ENCODE measurements at places on chromosomes 16 and 17.
A peak's percentile ranks its signal among the peaks of the same experiment; 100 is the strongest.

GRCh38 chr17:48997827-48998586 lies 822 bp downstream of the IGF2BP1 start:
- DNase-seq: no peak

GRCh38 chr17:76612465-76612864 lies 26.8 kb upstream of the ST6GALNAC2 start:
- no peak for DNase-seq

DNA sequence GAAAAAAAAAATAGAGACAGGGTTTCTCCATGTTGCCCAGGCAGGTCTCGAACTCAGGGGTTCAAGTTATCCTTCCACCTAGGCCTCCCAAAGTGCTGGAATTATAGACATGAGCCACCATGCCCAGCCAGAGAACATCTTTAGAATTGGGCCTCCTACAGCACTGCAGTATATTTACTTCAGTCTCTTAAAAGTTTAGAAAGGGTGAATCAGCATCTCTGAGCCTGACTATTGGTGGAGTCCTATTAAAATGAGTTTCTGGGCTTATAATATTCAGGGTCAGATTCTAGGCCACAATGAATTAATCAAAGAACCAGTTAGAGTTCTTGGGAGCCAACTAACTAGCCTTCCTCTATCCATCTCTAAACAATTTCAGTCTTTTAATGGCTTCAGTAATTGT lies 22.8 kb downstream of the TADA2A start:
- DNase-seq: no peak

DNA sequence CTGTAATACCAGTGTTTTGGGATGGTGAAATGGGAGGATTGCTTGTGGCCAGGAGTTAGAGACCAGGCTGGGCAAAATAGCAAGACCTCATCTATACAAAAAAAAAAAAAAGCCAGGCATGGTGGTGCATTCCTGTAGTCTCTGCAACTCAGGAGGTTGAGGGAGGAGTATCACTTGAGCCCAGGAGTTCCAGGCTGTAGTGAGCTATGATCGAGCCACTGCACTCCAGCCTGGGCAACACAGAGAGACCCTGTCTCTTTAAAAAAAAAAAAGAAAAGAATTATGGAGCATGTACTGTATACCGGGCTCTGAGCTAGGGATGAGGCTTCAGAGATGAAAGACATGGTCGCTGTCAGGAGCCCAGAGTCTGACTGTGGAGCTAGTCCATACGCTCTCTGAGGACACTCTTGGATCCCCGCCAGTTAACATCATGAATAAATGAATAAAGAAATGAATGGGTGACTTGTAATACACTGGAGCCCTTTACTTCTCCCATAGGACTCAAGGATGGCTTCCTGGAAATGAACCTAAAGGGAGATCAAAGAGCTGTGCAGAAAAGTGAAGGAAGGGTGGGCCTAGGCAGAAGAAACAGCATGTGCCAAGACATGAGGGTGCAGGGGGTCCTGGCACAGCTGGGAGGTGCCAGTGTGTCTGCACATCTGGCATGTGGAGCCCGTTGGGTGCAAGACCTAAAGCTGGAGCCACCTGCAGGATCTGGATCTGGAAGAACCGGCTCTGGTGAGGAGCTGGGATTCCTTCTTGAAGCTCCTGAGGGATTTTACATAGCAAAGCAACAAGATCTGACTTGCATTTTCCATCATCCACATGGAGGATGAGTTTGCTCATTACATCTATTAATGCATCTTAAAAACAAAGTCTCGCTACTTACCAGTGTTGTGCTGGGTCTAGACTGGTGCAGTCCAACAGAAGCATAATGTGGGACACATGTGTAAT lies 120.4 kb downstream of the IRX3 start:
- no peak for DNase-seq

DNA sequence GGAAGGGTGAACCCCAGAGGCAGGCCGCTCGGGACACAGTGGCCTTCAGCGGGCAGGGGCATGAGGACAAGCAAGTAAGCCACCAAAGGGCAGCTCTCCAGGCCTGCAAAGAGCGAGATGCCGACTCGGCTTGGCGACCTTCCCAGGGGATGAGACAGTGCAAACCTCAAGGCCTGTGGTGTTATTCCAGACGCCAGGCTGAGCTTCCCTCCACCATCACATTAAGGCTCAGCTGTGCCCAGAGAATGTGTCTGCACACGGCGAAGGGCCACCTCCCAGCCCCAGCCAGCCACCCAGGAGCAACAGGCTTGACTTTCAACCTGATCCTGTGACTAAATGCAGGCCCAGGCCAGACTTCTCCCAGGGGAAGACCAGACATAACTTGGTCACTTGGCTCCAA lies 251.4 kb downstream of the SOX9 start:
- DNase-seq: no peak

- no peak for DNase-seq
These were observed 2.1 kb downstream of the FAM171A2 start for GRCh38 chr17:44361292-44362260.

- DNase-seq: no peak
These were observed 52.7 kb upstream of the TNRC6C start for GRCh38 chr17:77905766-77906165.

GRCh38 chr16:52071101-52071500 lies 475.8 kb downstream of the TOX3 start:
- no peak for DNase-seq

- no peak for DNase-seq
These were observed 26.8 kb upstream of the GLG1 start for GRCh38 chr16:74633686-74634085.

- no peak for DNase-seq
These were observed 696.8 kb upstream of the SOX9 start for GRCh38 chr17:71423871-71424546.

- DNase-seq: no peak
These were observed 8.5 kb upstream of the CES3 start for GRCh38 chr16:66952430-66953110.

DNA sequence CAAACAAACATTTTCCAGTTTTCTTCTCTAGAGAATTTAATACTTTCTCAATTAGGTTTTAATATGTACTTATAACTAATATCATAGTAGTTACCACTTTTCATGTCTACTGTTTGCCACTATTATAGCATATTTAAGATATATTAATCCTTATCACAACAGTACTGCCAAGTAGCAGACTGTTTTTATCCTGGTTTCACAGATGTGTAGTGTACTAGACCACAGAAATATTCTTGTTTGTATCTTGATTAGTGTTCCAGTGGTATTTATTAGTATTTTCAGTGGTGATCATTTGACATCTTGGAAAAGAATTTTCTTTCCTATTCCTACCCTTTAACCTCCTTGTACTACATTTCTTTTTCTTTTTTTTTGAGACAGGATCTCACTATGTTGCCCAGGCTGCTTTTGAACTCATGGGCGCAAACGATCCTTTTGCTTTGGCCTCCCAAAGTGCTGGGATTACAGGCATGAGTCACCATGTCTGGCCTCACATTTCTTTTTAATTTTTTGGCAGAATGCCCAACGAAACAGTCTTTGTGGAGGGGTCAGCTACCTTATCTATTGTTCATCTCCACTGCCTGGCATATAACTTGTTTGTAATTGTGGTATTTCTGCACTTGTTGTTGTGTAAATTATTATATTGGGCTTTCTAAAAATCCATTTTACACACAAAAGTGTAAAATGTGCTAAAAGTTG lies 27.2 kb downstream of the MAP2K4 start:
- no peak for DNase-seq

DNA sequence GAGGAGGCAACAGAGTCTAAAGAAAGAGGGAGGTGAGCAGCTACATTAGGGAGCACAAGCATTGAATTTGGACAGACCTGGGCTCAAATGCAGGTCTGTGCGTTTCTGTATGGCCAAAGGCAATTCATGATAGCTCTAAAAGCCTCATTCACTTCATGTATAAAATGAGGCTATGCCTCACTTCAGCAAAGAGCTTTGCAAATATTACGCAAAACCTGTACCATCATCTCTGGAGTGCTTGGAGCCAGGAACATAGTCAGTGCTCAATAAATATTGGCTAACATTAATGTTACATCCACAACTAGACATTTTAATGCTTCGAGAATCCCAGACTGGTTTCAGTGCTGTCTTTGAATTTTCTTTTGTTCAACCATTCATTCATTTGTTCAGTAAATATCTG lies 254.7 kb upstream of the CDH11 start:
- no peak for DNase-seq

- DNase-seq: peak; percentile 26
These were observed 101.1 kb downstream of the XYLT1 start for GRCh38 chr16:17369421-17370222.

GRCh38 chr16:81810361-81810760 lies 31.3 kb downstream of the PLCG2 start:
- DNase-seq: no peak

GRCh38 chr17:66734186-66734943 lies 100.6 kb upstream of the CACNG5 start:
- no peak for DNase-seq

DNA sequence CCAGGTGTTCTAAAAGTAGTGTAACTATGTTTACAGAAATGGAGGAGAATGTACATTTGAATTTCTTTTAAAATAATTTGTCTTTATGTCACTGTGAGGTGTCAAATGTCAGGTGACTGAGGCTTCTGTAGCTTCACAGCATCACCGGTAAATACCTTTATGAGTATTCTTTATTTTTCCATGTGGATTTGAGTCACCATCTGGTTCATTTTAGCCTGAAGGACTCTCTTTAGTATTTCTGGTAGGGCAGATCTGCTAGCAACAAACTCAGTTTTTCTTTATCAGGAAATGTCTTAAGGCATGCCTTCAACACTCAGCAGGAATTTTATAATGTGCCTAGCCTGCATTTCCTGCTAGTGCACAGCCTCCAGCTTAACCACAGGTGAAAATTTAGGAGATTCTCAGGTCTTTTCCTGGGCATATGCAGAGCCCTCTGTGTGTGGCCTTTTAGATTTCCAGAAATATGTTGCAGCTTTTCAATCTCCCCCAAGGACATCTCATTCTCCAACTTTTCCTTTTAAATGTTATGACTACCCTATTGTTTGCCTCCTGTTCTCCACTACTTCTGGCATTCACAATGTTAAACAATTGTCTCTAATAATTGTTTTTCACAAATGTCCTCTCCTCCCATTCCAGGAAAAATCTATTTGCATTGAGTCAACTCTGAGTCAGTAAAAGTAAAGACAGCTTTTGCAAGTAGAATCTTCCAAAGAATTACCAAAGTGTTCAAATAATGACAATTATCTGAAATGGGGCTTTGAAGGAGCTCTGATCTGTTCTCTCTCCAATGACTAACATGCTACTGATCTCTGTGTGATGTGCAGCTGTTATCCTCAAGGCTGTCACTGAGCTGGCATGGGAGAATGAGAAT lies 239.4 kb upstream of the CPHXL start:
- no peak for DNase-seq

- DNase-seq: no peak
These were observed 423.2 kb upstream of the C16orf82 start for GRCh38 chr16:26643519-26643918.

- DNase-seq: no peak
These were observed 92.4 kb downstream of the KPNA2 start for GRCh38 chr17:68127914-68128313.

DNA sequence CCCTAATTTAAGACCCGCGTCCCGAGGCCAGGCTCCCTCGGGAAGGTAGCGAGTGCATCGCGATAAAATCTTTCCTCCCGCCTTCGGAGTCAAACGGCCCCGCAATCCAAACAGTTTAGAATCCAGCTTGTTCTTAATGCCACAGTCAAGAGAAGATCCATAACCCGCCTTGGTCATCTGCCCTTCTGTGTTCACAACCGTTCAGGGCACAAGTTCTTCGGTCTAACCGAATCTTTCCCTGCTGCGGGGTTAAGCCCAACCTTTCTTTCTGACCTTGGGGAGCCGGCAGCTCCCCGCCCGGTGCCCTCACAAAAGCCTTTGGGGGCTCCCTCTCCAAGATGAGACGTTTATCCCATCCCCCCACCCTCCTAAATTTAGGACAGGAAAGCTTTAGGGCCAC lies 30.3 kb downstream of the CPSF4L start:
- DNase-seq: no peak

DNA sequence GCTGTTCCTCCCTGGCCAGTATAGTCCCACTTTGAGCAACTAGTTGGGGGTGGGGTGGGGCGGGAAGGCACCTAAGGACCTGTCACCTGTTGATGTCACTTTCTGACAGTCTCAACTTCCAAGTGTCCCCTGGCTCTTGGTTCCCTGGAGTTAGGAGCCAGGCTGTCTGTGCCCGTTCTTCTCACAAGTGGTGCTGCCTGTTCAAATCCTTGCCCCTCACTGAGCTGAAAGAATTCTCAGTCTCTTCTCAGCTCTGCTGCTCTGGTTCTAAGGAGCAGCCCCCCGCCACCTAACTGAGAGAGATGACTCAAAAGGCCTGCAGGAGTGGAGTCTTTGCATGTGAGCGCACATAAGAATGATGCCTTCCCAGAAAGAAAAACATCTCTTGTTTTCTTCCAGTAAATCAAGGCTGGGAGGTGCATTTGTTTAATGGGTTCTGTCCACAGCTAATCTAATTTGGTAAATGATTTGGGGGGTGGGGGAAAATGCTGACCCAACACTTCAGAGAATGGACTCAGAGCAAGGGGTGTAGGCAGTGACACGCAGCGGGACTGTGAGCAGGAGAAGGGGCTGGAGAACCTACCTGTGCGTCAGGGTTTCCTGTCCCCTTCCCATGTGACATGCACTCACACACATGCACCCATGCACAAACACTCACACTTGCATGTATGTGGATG lies 78.2 kb upstream of the NLRP1 start:
- DNase-seq: no peak

DNA sequence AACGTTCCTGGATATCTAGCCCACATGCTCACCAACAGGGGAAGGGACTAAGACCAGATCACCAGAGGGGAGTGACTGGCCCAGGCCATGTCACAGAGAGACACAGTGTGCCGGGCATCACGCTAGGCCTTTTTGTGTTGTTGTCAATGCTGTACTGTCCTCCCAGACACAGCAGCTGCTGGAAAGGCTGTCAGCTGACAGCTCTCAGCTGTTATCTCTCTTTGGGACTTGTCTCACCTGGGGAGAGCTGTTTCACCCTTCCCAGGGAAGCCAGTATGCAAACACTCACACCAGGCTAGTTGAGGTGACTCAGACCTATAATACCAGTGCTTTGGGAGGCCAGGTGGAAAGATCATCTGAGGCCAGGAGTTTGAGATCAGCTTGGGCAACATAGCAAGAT lies 19.4 kb downstream of the UNC45B start:
- no peak for DNase-seq

DNA sequence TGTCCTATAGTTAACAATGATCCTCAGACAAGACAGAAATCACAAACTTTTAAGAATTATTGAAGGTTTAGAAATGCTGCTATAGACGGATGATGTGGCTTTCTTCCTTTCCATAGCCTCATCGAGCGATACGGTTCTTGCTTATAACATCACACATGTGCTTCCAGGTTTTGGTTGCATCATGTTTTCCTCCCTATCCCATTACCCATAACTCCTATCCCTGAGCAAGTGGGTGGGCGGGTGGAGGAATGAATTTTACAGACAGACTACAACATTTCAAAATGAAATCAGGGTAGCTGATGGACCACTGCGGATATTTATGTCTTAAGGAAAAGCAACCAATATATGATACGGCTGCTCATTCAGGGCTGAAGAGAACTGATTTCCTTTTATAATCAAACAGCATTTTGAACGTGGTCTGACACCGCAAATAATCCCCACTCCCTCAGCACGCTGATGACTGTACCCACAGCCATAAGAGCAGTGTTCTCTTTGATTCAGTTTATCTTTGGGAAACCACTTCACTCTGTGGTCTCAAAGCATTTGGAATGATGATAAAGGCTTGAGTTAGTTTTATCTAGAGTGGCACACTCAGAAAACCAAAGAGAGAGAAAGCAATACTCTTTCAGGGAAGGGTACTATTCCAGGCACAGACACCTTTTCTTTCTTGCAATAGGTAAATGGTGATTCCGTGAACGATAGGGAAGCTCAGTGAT lies 4.6 kb upstream of the AKTIP start:
- DNase-seq: no peak

- no peak for DNase-seq
These were observed 124.8 kb downstream of the MRM1 start for GRCh38 chr17:36726199-36726598.
